ENCODE measurements at places on chromosomes 3 and 15.

DNA sequence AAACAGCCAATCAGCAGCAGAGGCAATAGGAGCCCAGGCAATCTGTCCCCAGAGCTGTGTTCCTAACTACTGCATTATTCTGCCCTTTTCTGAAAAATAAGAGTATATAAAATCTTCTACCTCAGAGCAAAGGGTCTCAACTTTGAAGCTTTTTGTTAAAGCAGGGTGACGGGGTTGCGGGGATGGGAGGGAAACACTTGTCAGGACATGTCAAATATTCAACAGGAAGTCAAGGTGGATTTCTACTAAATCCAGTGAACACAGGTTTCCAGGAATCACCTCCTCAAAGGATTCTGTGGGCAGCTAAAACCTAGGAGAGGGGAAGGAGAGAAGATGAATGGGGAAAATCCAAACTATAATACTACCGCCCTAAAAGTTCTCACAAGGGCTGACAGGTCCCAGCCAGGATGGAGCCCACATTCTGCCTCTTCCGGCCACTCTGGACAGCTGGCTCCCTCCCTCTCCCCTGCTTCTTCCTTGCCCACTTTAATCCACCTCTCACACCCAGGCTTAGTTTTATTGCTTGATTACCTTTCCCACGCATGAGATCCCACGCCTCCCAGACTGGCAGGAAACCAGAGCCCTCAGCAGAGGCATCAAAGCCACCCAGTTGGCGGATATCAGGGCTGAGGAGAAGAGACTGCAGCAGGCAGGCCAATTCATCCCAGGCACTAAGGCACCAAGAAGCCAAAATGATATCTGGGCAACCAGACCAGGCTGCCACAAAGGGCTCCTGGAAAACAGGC lies 77.2 kb downstream of the OSBPL10 start:
- no peak for DNase-seq

- no peak for DNase-seq
Observed at GRCh38 chr15:32878342-32878741, 160.5 kb downstream of the GREM1 start.

GRCh38 chr3:169528289-169528688 lies 135.2 kb downstream of the MECOM start:
- DNase-seq, result no peak

DNA sequence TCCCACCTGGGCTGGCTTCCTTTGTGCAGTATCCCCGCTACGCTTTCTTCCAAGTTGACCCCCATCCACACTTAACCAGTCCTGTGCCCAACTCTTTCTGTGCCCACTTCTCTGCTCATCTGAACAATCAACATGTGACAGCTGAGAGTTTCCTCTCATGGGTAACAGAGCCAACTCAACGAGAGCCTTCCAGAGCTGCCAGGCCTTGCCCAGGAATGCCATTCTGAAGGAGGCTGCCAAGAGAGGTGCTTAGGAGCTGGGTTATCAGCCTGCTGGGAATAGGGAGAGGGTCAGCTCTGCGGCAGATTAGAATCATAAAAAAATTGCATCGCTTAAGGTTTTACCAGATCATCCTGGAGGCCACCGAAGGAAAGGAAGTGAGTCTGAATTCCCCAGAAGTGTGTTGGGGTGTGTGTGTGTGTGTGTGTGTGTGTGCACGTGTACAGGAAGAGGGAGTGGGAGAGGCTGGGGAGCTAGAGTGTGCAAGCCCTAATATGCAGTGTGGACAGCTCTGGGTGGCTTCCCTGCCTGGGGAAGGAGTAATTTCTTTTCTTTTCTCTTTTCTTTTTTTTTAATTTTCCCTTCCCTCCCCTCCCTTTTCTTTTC lies 66.7 kb downstream of the ITGA11 start:
- no peak for DNase-seq

DNA sequence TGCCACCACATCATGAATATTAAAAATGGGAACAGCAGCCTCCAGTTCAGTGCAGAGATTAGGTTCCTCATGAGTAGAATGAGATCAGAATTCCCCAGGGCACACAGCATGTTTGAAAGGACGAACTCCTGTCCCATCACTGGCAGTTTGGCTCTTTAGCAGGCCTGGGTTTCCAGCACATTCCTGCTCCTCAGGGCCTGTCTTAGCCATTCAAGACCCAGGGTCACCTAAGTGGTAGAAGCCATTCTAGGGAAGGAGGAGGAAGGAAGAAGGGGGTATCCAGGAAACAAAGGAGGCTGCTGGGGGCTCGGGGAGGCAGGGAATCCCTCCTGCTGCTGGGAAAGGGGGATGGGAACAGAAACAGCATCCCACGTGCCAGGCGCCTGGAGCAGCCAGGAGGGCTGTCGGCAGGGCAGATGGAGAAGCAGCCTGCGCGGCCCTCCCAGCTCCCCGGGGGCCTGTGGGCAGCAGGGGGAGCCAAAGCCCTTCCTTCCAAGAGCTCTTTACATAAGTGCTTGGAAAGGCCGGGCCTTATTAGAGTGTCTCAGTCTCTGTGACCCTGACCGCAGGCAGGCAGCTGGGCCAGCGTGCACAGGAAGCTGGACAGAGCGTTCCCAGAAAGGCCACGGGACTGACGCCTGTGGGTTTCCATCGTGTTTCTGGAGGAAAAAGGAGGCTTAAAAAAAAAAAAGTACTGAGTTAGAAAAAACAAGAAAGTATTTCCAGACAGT lies 24.7 kb downstream of the LOXL1 start:
- peak; percentile 96 for DNase-seq

DNA sequence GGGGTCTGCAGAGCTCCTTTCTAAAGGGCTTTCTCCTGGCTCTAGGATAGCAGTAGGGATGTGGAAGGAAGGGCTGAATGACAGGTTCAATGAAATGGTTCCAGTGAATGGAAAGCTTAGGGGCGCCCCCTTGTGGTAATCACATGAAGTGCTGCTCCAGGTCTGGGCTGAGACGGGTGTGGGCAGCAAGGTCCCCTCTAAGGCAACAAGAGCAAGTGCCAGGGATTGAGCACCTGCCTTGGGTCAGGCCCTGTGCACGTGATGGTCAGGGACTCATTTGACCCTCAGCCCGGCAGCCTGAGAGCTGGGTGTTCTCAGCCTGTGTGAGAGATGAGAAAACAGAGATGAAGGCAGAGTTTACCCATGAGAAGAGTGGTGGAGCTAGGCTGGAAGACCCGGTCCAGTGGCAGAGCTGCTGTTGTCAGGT lies 12.1 kb upstream of the CX3CR1 start:
- DNase-seq, result peak; percentile 66

DNA sequence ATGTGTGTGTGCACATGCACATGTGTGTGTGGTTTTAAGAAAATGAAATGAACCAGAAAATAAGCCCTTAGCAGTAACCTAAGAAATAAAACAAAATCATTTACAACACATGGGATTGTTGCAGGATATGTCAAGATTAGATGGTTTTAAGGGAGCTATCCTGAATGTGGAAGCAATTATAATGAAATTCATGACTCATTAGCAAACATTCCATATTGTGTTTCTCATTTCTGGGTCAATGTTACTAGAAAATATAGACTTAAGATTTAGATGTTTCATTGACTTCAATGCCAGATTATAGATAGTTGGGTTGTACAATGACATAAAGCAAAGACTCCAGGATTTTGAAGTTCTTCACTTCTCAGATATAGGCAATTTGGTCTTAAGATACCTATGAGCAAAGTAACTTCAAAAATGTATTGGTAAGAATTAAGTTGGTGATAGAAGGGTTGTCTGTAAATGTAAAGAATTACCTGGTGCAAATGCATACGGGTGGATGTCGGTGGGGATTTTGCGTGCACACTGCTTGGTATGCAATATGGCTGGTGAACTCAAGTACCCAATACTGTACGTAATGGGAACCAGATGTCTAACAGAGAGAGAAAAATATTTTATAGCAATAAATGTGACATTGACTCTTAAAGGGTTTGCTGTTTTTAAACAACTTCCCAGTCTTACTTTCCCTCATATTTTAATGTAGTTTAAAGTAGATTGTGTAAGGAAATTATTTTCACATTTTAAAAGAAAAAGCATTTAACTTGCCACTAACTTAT lies 53.9 kb upstream of the NR2F2 start:
- DNase-seq, result no peak

DNA sequence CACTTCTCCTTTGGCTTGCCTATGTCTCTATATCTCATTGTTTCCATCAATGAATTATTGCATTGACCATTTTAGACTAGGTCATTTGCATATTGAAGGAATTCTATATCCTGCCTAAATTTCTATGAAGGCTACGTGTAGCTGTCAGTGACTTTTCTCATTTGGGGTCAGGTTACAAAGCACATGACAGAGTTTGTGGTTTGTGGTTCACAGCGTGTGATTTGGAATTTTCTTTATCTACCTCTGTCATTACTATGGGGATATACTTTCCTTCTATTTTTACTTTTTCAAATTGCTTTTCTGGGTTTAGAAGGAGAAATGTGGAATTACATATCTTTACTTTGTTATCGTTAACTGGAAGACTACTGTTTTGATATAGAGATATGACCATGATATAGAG lies 317.3 kb upstream of the CFAP20DC start:
- no peak for DNase-seq

DNA sequence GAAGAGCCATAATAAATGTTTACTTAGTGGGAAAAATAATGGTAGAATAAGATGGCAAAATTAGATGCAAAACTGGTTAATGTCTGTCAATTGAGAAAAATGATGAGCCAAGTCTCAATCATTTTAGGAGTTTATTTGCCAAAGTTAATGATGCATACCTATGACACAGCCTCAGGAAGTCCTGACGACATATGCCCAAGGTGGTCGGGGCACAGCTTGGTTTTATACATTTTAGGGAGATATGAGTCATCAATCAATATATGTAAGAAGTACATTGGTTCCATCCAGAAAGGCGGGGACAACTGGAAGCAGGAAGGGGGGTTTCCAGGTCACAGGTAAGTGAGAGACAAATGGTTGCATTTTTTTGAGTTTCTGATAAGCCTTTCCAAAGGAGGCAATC lies 31.5 kb downstream of the CLEC3B start:
- no peak for DNase-seq

DNA sequence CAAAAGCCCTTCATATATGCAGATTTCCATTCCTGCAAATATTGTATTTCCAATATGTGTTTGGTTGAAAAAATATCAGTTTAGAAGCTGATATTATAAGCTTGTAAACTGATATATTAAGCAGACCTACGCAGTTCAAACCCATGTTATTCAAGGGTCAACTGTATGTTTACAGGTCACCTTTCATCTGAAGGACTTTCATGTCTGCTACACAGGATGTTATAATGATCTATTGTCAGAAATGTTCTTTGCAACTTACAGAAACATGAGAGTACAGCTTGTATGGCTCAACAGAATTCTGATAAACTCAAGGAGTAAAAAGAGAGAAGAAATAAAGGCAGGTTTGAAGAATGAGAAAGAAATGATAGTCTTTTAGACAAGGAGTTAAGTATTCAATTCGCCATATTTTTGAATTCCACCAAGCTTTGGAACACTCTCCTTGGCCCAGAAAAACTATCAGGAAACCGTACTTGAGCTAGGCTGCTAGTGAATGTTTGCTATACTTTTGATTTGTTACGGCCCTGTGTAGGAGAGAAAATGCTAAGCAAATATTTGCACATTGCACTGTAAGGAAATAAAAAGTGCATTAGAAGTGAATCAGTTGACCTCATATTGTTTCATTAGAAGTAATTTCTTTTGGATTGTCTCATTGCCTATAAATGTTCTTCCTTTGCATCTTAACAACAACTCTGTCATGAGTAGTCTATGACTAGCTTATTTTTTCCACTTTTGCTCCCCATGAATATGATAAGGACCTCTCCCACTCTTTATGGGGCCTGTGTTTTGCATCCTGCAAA lies 81.2 kb downstream of the NEK11 start:
- DNase-seq, result no peak

GRCh38 chr15:71971905-71972304 lies 146.0 kb downstream of the MYO9A start:
- DNase-seq, result no peak

Measured in spinal cord (tissue), 10 donors.